ENCODE measurements at places on chromosomes 1 and 21. TPM values are rescaled to one million over a fixed set of nuclear protein-coding genes. Genes with fewer than 3 reads are reported as not detected.

The KRTAP7-1 gene
- total RNA-seq, result not detected

- no peak for DNase-seq
Measured at GRCh38 chr1:82399093-82399492, 598.4 kb downstream of the ADGRL2 start.

DNA sequence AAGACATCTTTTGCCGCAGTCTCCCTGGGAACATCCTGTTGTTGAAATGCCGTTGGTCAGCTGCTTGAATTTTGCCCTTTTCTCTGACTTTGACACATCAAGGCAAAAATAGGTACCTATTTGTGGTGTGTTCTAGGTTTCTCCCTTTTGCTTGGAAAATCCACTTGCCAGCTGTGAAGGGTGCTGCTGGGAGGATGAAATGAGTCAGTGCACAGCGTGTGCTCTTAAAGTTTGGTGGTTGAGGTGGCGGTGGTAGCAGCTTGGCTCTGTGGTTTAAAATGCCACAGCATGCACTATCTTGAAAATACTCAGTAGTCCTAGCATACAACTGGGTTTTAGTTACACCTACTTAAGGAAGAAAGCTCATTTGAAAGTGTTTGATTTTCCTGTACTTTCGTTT lies 183.8 kb downstream of the DHRS3 start:
- DNase-seq, result no peak

The PCP4L1 gene
- not detected for total RNA-seq

The HRNR gene
- not detected for total RNA-seq

Data from psoas muscle (tissue), 8 donors.